ENCODE measurements at places on chromosomes 4 and X. TPM values are rescaled to one million over a fixed set of nuclear protein-coding genes. Genes with fewer than 3 reads are reported as not detected.

Gene GPR78
- not detected for total RNA-seq

Gene GCNA
- total RNA-seq: 4.2 TPM

Gene SULT1E1
- total RNA-seq: not detected

Gene ATP1B4
- total RNA-seq: not detected

Gene DCAF8L2
- total RNA-seq: not detected

Gene SOWAHB
- not detected for total RNA-seq

Gene TGIF2LX
- not detected for total RNA-seq

Gene PCYT1B
- total RNA-seq: not detected

Gene GPM6B
- not detected for total RNA-seq

Gene FRMPD3
- total RNA-seq: 12.9 TPM

Gene GEMIN8
- total RNA-seq: 24.6 TPM

Gene MAGEA2
- not detected for total RNA-seq

Gene RASSF6
- total RNA-seq: 86.6 TPM

Gene TMEM187
- total RNA-seq: 4.5 TPM

Gene GABRA4
- total RNA-seq: not detected

Gene CPEB2
- total RNA-seq: 6.6 TPM

Gene FMR1NB
- not detected for total RNA-seq

Gene HSFX1
- 0.80 TPM for total RNA-seq

Gene CT83
- not detected for total RNA-seq

Gene ETDB
- total RNA-seq: not detected

Gene KIF4A
- total RNA-seq: 43.4 TPM
